ENCODE measurements at places on chromosomes 5 and 9.

- no peak for DNase-seq
Measured at GRCh38 chr5:132250547-132250946, 6.9 kb upstream of the PDLIM4 start.

- no peak for DNase-seq
Measured at GRCh38 chr9:21174671-21175070, 8.2 kb upstream of the IFNA21 start.

GRCh38 chr5:58752104-58752503, 169.2 kb downstream of the RAB3C start:
- DNase-seq, result no peak

- DNase-seq, result no peak
Measured at GRCh38 chr5:14200312-14200990, 57.3 kb downstream of the TRIO start.

DNA sequence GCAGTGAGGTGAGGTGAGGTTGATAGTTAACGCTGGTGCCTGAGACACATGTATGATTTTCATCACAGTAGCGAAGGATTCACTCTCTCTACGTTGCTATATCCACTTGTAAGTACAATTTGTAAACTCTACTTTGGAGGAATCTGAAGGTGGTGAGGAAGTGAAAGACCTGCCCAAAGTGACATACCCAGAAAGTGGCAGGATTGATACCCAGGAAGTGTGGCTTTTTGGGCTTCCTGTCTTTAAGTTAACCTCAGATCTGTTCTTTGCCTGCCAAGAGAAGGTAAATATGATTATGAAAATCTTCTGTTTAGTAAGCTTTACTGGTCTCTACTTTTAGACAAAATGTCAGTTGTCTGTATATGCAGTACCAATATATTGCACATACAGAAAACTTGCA, 143.1 kb downstream of the SH3GL2 start:
- DNase-seq, result no peak

- DNase-seq, result no peak
Measured at GRCh38 chr5:56615361-56616153, 199.8 kb upstream of the MAP3K1 start.

GRCh38 chr5:26578002-26578401, 460.4 kb downstream of the CDH9 start:
- DNase-seq, result no peak

GRCh38 chr9:38003230-38003629, 65.8 kb downstream of the SHB start:
- no peak for DNase-seq

DNA sequence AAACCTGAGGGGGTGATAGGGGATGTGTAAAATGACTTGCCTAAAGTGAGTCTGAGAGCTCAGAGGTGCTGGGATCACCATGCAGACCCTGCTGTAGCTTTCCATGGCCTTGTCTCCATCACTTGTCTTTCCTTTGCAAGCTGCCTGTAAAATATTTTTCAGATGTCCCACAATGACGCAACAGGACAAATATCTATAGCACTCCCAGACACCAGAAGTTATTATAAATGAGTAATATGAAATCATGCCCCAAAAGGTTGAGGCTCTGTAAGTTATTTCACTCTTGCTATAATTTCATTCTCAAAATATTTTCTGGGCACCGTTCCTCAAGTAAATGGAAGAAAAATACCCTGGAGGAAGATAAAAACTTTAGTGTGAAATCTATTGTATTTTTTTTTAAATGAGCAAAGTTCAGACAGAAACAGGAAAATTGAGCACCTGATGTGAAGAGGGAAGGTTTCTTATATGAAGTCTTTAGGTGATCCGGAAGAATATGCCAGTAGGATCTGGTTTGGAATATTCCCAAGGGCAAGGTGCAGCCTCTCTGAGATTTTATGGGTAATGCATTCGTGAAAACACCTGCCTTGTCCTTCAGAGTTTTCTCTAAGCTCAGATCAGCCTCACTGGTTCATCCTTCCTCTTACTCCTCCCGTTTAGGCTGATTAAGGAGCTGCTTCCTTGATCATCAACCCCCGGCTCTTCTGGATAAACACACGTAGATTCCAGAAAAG, 138.3 kb upstream of the DMAC1 start:
- no peak for DNase-seq

- no peak for DNase-seq
Measured at GRCh38 chr5:51651889-51652288, 268.6 kb downstream of the ISL1 start.

DNA sequence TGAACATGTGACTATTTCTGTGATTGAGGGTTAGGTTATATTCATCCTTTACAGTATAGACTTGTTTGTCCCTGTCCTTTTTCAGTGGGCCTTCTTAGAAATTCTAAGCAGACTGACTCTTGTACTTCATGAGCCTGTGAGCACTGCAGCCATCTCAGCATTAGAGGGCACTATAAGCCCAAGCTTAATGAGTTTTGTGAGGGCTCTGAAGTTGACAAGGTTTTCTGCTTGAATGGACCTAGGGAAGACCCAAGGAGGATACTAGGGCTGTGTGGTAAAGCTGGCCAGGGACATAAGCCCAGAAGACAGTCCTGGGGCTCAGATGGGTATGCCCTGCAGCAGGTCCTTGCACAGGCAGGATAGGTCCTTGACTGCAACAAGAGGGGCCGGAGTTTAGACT, 126.5 kb downstream of the MRPS30 start:
- no peak for DNase-seq

GRCh38 chr5:158487664-158488063, 612.1 kb downstream of the EBF1 start:
- DNase-seq, result no peak

GRCh38 chr9:110808599-110808980, 140.0 kb downstream of the MUSK start:
- no peak for DNase-seq

All from KG1 (cell line).